NT2/D1 (cell line): ENCODE measurements at places on chromosomes 7 and 10.

GRCh38 chr7:64758151-64758550 lies 36.1 kb upstream of the ZNF138 start:
- no peak for DNase-seq

DNA sequence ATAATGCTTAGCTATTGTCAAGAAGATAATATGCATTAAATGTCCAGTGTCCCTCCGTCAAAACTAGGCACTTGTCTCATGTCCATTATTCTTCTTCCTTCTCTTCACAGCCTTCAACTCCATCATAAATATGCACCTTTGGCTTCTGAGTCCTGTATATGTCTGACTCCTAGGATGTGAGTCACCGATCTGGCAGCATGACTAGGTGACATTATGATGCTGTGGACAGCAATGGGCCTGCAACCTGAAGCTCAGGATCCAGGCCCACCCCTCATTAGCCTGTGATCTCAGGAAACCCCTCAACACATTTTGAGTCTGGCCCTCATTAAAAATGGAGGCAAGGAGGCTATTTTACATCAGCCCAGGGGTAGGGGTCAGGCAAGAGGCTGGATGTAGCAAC lies 362.5 kb upstream of the ZMIZ1 start:
- no peak for DNase-seq

DNA sequence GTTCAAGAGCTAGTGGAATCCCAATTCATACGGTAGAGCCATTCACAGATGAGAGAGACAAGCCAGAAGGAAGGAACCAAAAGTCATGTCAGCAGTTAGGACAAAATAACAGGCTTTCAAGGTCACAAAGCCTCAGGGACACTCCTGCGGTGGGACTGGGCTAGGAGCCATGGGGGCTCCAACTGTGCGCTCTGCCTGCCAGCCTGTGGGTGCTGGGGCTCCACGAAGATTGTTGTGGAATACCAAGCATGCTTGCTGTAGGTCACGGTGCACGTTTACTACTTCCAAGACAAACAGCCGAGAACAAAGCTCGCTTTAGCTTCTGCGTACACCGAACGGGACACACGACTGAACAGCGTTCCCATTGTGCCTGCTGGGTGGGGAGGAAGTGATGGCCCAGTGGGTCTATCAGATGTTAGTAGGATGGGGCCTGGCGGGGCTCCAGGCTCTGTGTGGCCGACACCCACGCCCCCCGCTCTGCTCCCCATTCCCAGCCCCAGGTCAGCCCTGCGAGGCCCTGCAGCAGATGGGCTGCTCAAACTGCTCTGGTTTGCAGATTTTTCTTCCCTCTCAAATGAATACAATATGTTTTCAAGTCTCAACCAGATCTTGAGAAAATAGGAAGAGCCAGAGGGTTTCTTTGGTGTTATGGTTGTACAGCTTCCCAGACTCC lies 158.9 kb downstream of the EGFR start:
- DNase-seq, result no peak

GRCh38 chr7:121339082-121339481 lies 10.3 kb downstream of the WNT16 start:
- no peak for DNase-seq

DNA sequence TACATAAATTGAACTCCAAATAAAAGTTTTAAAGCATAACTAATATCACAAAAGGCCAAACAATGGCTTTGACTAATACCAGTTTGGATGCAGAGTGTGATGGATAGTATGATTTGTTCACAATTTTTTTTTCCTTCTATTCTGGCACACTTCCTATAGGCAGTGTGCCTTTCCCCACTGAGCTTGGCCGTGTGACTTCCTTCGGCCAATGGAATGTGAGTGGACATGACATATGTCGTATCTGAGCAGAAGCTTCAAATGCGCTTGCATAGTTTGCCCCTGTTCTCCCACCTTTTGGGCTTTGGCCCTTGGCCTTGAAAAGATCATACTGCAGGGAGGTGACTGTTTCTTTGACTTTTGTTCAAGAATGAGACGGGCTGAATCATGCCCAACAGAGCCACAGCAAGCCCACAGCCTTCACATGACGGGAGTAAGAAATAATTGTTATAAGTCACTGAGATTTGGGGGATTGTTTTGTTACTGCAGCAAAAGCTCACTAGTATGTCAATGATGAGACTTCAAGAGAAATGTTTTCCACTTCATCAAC lies 279.9 kb upstream of the NEBL start:
- no peak for DNase-seq

DNA sequence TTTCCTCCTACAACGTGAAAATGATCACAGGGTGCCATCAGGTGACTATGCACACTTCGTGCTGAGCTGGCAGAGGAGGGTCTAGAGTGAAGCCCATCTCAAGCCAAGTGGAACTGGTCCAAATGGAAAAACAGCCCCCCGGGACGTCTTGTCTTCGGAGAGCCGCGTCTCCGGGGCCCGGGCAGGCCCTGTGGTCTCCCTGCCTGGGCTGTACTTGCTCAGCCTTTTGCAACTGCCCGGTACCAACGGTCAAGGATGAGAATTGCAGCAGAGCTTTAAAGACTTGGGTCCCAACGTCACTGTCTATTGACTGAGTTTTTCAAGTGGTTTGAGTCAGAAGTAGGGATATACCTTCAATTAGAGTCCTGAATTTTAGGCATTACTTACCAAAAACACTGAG lies 315.5 kb downstream of the PTPRN2 start:
- no peak for DNase-seq

GRCh38 chr7:77223261-77223660 lies 23.6 kb upstream of the FGL2 start:
- DNase-seq, result no peak

DNA sequence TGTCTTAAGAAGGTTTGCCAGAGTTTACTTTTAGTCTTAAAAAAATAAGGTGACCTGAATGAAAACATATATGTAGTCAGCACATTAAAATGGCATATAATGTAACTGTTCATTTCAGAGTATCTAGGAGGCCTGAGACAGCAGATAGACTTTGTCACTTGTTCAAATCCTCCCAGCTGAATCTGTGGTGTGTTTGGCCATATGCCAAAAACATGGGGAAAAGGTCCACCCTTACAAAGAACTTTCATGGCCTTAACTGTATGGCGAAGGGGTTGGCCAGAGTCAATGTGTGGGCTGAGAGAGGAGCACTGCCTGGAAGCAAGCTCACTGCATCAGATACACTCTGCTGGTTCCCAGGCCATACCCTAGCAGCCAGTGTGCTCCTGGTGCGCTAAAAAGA lies 113.7 kb downstream of the ALOX5 start:
- DNase-seq, result no peak

GRCh38 chr7:6148724-6149360 lies 117.7 kb downstream of the ANKRD61 start:
- DNase-seq, result no peak

DNA sequence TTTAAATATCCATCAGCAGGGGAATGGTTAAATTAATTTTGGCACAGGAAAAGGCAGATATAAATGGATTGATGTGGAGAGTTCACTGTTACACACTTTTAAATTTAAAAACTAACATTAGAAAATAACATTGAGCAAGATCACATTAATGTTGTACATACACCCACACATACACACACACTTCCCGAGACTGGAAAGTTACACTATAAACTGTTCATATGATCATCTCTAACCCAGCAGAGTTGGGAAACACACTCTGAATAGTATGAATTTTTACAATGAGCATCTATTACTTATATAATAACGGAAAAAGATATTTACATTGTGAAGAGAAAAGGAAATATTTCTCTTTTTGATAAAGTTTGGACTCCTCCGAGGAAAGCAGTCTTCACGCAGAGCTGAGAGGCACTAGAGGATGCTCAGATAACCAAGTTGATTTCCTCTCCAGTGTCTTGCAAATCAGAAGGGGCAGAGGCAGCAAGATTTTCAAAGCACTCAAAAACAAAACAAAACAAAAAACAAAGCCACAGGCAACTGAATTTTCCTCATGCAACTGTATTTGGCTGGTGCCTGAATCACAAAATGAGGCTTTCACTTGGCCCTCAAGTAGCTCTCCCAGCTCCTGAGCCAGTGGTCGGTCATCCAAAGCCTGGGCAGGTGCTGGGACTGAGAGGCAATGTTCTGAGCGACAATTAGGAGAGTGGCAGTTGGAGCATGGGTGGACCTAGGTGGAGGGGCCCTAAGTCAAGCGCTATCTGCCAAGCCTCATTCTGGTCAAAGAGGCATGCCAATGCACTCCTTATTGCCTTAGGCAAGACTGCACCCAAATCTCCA lies 10.5 kb upstream of the GATAD1 start:
- no peak for DNase-seq

DNA sequence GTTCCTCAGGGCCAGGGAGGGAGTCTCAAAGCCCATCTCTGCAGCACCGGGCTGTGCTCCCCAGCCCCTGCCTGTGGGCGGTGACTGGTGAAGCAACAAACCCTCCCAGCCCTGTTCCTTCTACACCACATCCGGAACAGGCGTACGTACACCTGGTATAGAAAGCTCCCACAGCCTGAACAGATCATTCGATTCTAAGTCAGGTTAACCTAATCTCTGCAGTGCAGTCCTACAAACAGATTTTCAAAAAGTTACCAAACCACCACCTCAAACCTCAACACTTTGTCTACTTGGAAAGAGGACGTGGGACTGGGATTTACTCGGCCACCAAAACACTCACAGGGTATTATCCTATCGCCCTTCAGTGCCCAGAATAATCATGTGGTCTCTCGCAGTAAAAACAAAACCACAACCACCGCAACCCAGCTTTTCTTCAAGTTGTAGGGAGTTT lies 238.4 kb downstream of the DIP2C start:
- no peak for DNase-seq

GRCh38 chr10:75403939-75404814 lies 2.6 kb upstream of the ZNF503 start:
- no peak for DNase-seq

DNA sequence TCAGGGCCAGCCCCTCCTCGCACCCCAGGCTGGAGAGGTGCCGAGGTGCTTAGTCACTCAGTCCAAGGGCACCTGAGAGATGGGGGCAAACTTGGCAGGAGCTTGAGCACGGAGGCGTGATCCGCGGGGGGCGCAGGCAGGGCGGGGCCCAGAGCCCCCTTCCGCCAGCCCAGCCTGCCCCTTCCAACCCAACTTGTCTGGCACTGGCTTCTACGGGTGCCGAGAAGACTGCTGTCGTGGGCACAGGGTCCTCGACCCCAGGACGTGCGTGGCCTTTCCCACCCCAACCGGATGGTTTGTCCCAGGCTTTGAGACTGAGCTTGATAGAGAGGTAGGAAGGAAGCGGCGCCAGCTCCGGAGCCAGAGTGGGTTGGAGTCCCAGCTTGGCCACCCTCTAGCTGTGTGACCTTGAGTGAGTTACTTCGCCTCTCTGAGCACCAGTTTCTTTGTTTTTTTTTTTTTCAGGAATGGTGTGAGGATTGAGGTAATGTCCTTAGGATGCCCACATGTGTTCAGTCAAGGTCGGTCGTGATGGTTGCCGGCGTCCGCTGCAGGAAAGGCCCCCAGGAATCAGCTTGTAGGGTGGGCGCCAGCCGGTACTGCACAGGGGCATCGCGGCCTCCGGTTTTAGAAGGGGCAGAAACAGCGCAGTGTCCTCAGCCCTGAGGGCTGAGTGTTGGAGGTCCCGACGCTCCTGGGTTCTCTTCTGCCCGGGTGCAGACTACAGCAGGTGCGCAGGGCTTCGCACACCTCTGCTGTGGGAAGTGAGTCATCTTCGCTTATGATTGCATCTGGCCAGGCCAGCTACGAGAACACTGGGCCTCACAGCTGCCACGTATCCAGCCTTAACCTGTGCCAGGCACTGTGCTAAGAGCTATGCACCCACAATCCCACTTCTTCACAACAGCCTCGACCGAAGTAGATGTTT lies 28.6 kb upstream of the VAX1 start:
- no peak for DNase-seq

DNA sequence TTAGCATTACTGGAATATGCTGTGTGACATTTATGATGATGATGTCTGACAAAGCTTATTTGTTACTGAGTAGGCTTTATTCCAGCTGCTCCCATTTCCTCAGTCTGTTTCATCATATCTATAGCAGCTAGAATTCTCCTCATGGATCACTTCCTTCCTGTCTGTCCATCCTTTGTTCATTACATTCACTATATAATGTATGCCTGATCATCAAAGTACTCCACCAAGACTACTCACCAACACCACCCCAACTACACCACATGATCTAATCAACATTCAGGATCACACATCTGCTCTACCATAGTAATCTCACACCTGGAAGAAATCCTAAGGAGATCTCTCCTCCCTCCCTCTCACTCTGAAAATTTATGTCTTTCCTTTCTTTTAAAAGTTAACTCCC lies 61.3 kb downstream of the APBB1IP start:
- DNase-seq, result no peak
